ENCODE measurements at places on chromosomes 4 and X.

- DNase-seq = peak; percentile 35
Observed at GRCh38 chr4:17336524-17336961, 175.3 kb downstream of the QDPR start.

DNA sequence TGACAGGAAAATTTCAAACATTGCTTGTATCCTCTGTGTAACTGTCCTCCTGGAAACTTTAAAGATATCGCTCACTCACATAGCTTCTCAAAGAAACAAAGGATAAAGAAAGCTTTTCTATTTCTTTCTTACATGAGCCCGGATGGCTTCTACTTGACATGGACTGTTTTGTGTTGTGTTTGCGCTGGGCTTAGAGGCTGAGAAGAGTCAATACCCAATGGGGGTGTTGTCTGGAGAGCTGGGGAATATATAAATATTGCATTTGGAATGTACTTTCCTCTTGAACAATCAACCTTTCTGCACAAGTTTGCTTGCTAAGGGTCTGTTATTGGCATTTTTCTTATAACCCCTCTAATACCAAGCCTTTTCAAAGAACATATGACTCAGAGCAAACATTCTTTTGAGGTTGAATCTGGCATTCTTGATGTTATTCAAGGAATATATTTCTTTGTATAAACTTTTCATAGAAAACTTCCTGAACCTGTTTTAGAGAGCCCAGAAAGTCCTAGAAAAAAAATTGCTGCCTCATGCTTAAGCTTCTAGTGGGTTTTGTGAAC lies 331.9 kb downstream of the PACRGL start:
- DNase-seq = no peak

DNA sequence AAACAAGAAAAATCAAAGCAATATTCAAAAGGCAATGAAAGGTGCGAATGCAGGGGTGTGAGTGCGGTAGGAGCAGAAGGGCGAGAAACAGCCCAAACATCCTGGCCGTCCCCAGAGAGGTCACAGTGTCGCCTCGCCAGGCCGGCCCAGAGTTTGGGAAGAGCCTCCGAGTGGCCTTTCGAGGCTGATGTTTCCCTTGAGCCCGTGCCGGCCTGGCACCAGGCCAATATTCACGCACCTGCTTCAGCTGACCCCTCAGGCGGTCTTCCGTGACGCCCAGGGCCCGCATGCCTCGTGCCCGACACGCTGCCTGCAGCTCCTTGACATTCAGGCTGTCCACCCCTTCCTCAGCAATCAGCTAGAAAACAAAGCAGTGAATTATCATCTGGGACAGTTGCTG lies 30.6 kb downstream of the LETM1 start:
- no peak for DNase-seq

- no peak for DNase-seq
Observed at GRCh38 chr4:25842229-25842845, 20.5 kb downstream of the SEL1L3 start.

GRCh38 chr4:114385195-114385985 lies 213.2 kb upstream of the UGT8 start:
- DNase-seq = no peak

Data from stimulated activated CD8-positive, alpha-beta memory T cell treated with anti-CD3 and anti-CD28 coated beads, Interleukin-7, amount 100 ng/mL, for 24 hours (primary cell).